ENCODE measurements at places on chromosomes 16 and 17. TPM values are rescaled to one million over a fixed set of nuclear protein-coding genes. Genes with fewer than 3 reads are reported as not detected.

Gene PLA2G10
- not detected for total RNA-seq

GRCh38 chr16:89060207-89060794 lies 33.4 kb upstream of the ACSF3 start:
- DNase-seq: no peak

- DNase-seq: no peak
Observed at GRCh38 chr16:1926271-1926670, 8.1 kb upstream of the HS3ST6 start.

GRCh38 chr17:48629411-48629759 lies 3.2 kb upstream of the HOXB9 start:
- no peak for DNase-seq

Gene INCA1
- total RNA-seq: 0.97 TPM

Gene CACNG5
- not detected for total RNA-seq

DNA sequence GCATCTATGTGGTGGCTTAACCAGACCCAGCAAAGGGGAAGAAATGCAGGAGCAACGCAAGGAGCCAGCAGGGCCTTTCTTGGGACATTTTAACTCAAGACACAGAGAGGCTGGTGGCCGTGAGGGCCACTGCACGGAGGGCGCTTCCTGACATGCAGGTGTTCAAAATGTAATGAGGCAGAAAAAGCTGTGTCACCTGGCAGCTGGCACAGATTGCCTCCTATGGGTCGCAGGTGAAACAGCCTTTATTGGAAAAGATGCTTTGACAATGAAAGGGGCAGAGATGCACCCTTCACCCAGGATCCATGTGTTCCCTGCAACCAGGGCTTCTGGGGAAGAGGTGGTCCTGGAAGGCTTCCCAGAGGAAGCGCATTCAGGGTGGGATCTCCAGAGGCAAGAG lies 219.3 kb downstream of the XYLT1 start:
- DNase-seq: no peak

Gene RBFOX1
- total RNA-seq: not detected

DNA sequence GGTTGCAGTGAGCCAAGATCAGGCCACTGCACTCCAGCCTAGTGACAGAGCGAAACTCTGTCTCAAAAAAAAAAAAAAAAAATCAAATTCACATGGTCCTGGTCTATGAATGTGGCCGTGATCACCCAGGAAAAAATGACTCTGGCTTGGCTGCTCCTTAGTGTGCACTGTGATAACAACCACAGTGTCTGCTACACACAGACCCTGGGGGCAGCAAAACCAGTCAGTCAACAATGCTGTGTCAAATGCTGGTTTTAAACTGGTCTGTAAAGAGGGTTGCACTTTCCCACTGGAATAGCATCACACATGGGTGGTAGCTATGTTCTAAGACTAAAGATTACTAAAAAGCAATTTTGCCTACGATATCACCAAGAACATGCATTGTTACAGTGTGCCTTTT lies 71.0 kb downstream of the ARHGAP17 start:
- no peak for DNase-seq

GRCh38 chr17:80852476-80853015 lies 139.1 kb upstream of the CHMP6 start:
- no peak for DNase-seq

- no peak for DNase-seq
Observed at GRCh38 chr17:43430936-43431713, 32.3 kb downstream of the ARL4D start.

Gene GAS7
- total RNA-seq: 8.6 TPM

GRCh38 chr16:745739-746138 lies 4.9 kb upstream of the CIAO3 start:
- DNase-seq: no peak

DNA sequence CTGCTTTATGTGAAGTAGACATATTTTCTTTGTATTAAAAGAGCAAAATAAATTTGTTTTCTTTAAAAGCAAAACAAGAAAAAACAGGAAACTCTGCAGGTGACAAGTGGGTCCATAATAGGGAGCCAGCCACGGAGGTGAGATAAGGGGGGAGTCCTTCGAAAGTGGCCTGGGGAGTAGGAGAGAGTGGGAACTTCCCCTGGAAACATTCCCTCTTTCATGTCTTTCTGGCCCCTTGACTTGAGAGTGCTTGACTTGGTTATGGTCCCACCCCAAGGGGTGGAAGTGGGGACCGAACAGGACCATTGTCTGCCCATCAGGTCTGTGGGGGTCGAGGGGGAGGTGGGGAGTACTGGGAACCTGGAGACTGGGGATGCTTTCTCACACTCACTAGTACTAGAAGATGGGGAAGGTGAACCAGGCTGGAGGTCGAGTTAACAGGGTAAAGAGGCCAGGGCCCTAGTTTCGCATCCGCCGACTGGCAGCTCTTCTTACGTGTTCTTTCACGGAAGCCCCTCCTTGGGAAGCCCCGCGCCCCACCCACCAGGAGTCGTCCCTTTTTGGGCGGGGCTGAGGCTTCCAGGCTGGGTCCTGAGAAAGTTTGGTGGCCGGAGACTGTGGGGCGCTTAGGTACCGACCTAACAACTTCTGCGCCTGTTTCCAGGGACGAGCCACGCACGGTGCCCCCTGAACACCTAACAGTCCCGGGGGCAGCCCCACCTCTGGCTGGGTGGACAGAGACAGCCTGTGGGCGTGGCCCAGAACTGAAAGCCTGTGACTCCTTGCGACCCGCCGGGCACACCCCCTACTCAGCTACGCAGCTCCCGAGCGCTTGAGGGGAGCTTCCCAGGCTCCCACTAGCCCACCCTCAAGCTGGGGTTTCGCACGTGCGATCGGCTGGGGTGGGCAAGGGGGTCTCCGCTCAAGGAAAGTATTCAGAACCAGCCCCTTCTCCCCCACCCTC lies 790 bp downstream of the TRADD start:
- DNase-seq: peak; percentile 47

DNA sequence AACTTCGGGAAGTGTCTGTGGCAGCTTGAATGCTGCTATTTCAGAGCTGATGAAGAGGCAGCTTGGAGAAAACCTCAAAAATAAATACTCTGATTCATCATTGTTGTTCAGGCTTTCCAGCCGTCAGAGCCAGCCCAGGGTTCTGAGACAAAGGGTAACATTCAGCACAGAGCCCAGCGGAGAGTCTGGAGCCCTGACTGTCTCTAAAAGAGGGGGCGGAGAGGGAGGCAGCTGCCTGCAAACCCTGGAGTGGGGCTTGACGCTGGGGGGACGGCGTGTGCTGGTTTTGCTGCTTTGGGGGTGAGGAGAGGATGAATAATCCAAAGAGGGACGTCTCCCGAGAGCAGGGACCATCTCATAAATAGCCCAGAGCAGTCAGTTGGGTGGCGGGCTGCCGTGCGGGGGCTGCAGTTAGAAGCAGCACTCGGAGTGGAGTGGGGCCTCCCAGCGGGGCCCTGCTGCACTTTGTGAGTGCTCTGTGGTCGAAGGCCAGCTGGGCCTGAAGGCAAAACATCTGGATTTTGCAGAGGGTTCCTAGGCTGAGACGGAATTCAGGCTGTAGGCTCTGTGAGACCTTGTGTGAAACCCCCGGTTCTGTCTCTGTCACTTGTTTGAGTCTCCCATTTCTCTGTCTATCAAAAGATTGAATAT lies 237.8 kb downstream of the PRKCA start:
- DNase-seq: peak; percentile 81

Gene ARHGAP44
- 0.64 TPM for total RNA-seq

DNA sequence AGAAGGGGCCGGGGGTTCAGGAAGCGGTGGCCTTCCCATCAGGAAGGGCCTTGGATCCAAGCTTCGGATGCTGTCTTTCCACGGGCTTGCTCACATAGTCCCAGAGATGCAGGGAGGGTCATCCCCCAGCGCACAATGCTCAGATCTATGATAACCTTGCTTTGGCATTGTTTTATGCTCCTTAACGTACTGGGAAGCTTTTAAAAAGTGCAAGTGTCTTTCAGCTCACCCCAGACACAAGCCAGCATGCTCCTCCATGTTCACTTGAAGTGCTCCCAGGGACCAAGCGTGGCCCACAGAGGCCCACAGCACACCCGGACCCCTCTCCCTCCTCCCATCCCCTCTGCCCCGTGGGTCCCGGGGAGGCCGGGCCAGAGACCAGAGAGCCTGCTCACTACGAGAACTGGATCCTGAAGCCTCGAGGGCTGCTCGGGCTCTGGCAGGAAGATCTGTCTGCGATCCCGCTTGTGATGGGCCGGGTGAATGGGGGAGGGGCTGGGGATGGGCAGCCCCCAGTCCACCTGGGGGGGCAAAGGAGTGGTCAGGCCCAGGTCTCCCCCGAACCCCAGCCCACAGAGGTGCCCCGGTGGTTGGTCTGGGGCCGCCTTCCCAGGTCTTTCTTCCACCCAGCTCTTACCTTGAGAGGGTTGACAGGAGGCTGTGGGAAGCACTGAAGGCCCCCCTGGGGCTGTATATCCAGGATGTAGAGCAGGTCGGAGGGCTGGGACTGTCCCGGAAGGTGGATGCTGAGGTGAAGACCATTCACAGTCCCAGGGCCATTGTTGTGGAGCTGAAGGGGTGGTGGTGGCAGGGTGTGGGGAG lies 11.8 kb upstream of the FAM171A2 start:
- no peak for DNase-seq

GRCh38 chr16:88681709-88682451 lies 4.4 kb downstream of the SNAI3 start:
- DNase-seq: no peak

Gene TMEM235
- not detected for total RNA-seq

DNA sequence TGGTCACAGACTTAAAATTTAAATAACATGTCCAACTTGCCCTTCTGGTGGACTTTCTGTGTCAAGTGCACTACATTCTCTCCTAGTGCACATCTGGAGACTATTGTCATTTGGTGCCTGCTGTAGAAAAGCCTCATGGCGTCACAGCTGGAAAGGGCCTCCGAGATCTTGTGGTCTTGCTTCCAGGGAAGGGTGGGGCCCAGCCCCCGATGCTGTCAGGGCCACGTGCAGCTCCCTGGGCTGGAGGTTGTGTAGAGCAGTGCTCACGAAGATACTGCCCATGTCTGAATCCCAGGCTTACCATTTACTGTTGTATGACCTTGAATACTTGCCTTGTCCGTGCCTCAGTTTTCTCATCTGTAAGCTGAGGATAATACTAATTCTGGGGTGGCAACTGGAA lies 6.8 kb upstream of the MPRIP start:
- no peak for DNase-seq

GRCh38 chr16:83956336-83957289 lies 3.6 kb downstream of the OSGIN1 start:
- peak; percentile 79 for DNase-seq

GRCh38 chr16:19835968-19836421 lies 48.7 kb downstream of the GPRC5B start:
- DNase-seq: no peak

DNA sequence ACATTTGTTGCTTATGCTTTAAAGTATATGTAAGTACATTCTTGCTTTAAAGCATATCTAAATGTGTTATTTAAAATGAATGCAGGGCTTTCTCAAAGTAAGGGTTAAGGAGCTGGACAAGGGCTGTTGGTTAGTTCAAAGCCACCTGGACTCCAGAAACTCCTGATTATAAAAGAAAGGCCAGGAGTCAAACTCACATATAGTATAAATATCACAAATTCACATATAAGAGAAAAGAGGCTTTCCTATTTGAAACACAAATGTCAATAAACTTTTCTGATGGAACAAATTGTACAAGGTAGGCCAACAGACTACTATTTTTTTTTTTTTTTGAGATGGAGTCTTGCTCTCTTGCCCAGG lies 84.5 kb upstream of the CORO6 start:
- no peak for DNase-seq

Gene UMOD
- not detected for total RNA-seq

GRCh38 chr16:31367853-31368252 lies 12.9 kb downstream of the ITGAX start:
- DNase-seq: no peak

Gene SLFN11
- total RNA-seq: 95.9 TPM

- DNase-seq: no peak
Observed at GRCh38 chr17:45005700-45006099, 37.6 kb upstream of the C1QL1 start.

Gene PPM1E
- total RNA-seq: under 0.01 TPM

Gene USP36
- total RNA-seq: 33.5 TPM
